Mesenteric fat pad (tissue), 1 donor: ENCODE measurements at places on chromosomes 3 and 15. TPM values are rescaled to one million over a fixed set of nuclear protein-coding genes. Genes with fewer than 3 reads are reported as not detected.

Gene LMCD1
- 506 TPM for total RNA-seq

Gene POPDC2
- 1.5 TPM for total RNA-seq

Gene CHRNA7
- 2.0 TPM for total RNA-seq

Gene PTX3
- total RNA-seq: 618 TPM
